ENCODE measurements at places on chromosomes 3 and 15.

GRCh38 chr15:49135911-49136310 is 19.5 kb downstream of the COPS2 start:
- peak; percentile 78 for DNase-seq

DNA sequence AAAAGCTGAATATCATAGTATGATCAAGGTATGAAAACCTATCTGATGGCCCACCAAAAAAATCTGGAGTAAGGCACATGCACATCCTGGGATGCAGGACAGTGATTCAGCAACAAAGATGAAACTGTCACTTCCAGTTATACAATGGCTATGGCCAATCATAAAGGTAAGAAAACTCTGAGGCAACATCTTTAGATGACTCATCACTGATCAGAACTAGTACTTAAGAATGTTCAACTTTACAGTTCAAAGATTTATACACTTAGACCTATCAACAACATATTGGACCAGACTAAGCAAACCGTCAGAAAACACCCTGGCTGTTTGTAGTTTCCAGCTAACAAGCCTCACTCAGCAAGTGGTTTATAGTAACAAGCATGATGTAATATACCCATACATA is 21.3 kb upstream of the PLCH1 start:
- DNase-seq, result no peak

DNA sequence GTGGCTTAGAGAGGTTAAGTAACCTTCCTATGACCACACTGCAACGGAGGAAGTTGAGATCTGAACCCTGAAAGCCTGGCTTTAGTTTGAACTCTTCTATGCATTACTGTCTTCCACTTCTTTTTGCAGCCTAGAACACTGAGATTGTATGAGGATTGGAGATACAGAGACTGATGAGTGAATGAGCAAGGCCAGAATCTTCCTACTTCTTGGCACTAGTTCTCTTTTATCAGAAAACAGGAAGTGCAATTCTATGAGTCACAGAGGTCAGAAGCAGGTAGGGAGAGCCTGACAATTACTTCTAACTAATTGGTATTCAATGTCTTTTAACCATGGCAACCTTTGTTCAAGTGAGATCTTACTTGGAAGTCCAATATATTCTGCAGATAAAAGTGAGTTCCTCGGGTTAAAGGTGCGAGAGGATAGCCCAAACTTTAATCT is 219.0 kb downstream of the SHQ1 start:
- DNase-seq, result no peak

DNA sequence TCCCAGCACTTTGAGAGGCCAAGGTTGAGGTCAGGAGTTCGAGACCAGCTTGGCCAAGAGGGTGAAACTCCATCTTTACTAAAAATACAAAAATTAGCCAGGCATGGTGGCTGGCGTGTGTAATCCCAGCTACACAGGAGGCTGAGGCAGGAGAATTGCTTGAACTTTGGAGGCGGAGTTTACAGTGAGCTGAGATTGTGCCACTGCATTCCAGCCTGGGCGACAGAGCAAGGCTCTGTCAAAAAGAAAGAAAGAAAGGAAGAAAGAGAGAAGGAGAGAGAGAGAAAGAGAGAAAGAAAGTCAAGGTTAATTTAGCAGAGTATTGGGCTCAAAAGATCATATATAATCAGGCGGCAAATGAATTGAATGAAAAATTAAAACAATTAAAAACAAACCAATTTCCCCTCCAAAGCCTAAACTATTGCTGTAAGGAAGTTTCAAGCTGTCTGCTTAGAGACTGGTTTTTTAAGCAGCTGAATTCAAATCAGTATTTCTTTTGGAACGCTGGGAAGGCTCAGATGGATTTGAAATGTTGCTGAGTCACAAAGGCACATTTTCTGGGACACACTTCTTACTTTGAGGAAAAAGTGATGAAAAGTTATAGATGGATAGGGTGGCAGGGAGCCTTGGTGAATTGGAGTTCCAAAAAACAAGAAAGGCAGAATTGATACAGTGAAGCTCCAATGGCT is 81.3 kb upstream of the BHLHE40 start:
- no peak for DNase-seq

DNA sequence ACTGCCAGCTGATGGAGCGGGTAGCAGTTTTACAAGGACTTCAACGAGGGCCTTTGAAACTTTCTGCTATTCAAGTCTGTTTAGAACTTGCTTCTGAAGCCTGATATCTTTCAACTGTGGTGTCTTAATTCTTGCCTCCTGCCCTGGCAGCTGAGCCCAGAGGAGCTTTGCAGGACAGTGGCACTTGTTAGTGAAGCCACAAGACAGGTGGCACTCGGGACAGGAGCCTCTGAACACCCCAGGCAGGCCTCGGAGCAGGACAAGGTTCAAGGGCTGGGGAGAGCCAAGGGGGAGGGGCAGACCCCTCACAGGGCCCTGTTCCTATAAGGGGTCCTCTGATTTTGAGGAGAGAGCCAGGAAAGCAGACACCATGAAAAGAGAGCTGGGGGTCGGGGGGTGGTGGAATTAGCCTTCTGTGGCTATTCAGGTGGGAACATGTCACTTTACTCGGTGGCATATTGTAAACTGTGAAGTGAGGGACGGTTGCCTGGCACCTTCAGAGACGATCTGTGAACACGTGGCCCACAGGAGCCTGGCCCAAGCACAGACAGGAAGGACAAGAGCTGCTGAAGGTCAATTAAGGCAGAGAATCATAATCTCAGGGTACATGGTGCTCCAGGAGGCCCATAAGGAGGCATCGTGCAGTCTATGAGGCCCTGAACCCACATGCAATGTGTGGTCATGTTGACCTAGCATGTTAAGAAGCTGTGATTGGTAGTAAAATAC is 30.1 kb upstream of the KY start:
- DNase-seq, result no peak

DNA sequence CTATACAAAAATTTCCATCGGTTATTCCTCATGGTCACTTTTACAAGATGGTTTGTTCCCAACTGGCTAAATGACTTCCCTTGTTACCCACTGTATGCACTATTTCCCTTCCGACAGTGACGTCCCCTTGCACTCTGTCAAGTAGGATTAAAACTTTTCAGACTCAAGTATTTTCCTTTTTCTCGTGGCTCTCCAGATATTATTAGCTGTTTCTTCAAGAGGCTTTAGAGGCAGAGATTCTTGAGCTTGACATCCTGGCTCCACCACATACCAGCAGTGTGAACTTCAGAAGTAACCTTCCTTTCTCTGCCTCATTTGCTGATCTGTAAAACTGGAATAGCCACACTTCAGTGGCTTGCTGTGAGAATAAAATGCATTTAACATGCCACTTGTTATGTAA is 14.0 kb downstream of the CSNK1G1 start:
- DNase-seq, result no peak

DNA sequence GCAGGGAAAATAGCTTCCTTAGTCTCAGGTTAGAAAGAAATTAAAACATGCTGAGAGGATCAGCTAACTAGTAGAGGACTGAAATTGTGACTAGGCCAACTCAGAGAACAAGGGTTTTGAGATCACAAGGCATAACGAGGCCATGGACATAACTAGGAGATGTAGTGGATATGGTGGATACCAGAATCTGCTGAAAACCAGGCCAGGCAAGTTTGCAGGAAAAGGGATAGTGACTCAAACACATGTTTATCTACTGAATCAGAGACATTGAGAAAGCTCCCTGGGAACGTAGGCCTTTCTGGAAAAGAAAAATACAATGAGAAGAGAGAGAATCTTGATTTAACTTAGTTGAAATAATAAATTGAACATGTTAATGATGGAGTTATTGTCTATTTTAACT is 326.5 kb upstream of the GBE1 start:
- peak; percentile 24 for DNase-seq

DNA sequence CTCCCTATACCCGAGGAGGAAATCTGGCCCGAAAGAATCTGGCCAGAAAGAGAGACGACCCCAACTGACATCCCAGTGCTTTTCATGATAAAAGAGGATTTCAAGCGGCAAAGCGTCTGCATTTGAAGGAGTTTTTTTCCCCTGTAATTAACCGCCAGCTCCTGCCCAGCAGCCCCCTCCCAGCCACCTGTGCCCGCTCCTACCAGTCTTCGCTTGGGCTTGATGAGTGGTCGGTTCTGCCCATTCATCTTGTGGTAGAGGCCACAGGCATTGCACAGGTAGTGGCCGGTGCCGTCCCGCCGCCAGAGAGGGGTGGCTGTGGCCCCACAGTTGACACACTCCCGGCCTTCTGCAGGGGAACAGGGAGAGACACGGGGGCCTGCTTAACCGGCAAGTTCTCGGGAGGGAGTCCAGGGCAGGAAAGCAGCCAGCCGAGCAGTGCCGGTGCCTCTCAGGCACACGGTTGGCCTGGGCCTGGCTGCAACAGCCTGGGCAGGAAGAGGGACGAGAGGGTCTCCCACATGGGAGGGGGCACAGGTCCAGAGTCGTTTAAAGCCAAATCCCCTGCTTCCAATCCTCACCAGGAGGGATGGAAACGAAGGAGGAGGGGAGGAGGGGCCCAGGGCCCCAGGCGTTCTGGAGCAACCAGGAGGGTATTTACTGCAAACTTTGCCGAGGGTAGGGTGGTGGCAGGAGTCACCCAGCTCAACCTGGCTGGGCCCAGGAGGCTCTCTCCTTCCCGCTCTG is 9.2 kb downstream of the GATA2 start:
- DNase-seq, result no peak

- DNase-seq, result no peak
Measured at GRCh38 chr3:71438071-71438685, 145.3 kb downstream of the FOXP1 start.

DNA sequence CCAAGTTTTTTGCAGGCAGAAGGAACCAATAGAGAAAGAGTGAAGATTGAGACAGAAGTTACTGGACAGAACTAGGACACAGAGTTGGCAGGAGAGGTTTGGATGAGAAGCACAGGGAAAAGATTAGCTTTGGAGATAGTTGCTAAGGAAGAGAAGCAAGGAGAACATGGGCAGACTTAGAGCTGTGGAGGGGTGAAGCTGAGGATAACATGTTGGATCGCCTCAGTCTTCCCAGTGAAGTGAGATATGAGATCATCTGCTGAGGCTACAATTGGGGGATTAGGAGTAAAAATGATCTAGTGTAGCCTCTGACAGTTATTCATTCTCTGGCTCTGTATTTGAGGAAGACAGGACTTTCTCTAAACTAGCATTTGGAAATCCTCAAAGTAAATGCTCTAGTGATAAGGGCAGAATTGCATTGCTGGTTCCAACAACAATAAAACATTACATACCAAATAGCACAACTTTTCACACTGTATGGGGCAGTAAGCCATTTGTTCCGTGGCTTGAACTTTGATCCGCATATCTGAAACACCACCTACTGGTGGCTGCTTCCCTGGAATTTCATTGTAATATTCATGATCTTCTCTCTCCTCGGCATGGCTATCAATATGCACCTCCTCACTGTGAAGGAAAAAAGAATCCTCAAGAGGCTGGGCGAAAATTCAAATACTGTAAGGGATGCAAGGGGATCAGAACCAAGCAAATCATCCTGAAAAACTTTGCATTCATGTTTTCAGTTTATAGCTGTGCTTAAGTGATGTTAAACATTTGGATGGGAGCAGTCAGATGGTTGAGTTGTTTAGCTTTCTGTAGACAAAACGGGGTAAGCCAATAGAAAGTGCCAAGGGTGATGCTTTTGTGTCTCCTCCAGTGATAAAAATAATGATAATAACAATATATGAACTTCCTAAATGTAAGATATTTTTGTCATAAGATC is 22.2 kb upstream of the EID1 start:
- DNase-seq, result peak; percentile 55

DNA sequence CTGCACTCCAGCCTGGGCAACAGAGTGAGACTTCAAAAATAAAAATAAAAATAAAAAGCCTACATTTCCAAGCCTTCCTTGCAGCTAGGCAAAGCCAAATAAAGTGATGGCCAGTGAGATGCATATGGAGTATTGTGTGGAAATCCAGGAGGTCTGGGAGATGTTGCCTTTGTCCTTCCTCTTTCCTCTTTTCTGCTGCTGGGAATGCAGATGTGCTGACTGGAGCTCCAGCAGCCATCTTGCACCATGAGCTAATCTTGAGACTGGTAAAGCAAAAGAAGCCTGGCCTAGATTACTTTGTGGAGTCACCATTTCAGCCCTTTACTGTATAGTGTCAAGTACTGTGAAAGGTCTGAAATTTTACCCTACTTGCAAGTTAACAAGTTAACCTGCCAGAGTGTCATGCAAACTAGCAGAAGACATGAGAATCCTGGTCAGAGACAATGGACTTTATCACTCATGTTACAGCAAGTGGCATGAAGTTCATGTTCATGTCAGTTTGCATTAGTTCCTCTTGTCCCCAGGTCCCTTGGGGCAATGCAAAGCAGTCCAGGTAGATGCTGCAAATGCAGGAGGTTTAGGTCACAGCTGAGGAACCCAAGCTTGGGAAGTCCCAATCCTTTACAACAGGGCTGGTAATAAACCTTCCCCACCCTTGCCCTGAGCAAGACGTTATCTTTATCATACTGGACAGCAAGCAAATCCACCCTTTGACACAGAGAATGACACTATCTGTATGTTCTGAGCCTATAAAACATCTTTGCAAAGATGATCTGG is 103.1 kb downstream of the TLE3 start:
- DNase-seq, result no peak

GRCh38 chr15:100623301-100623700 is 20.9 kb downstream of the ASB7 start:
- DNase-seq, result no peak

DNA sequence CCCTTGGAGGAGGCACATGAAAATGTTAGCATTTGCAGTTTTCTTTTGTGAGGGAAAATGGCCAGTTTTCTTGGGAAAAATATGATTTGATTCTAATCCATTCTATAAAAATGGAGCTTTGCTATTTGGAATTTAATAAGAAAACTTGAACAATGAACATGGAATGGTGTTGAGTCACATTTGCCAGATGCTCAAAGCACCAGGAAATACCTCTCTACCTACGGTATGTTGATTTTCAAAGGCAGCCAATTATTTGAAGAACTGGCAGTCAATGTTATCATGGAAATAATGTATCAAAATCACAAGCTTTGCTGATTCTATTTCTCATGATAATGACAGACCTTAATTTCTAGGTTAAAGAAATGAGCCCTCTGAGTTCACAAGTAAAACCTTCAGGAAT is 14.9 kb downstream of the NME9 start:
- DNase-seq, result no peak

DNA sequence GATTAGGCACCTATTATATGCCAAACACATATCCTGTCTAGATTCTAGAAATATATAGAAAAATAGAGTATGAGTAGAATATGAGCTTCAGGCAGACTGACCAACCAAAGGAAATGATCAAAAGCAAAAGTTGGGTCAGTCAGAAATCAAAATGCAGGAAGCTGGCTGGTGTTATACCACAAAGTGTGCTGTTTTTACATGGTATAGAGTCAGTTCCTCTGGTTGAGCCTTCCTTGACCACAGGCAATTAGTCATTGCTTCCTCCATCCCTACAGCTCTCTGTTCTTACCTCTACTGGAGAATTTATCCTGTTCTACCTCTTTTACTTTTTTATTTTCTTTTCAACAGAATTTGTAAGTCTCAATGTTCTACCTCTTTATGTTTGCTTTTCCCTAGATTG is 149.8 kb downstream of the TMCO5A start:
- no peak for DNase-seq

GRCh38 chr3:63467392-63467791 is 185.1 kb upstream of the SNTN start:
- DNase-seq, result no peak

Measured in ACHN (cell line).